ENCODE measurements at places on chromosomes 1 and 21.

DNA sequence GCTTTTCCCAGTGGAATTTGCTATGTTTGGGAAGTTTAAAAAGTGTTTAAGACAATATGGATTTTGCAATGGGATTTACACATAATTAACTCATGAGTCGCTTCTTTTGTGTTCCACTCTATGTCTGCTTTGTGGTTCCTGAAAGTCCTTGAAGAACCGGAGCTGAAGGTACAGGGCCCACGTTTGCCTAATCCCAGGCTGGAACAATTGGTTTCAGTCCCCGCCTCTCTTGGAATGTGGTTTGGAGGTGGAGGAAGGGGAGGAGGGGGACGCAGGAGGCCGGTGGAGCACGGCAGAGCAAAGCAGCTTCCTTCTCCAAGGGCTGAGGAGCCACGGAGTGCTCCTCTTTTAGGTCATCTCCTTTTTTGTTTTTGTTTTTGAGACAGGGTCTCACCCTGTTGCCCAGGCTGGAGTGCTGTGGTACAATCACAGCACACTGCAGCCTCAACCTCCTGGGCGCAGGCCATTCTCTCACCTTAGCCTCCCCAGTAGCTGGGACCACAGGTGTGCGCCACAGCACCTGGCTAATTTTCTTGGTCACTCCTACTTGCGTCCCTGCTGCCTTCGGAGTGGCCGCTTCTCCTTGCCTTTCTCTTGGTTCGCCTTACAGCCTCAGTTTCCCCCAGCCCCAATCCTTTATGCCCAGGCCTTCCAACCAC lies 129.5 kb upstream of the ERRFI1 start:
- DNase-seq: no peak

DNA sequence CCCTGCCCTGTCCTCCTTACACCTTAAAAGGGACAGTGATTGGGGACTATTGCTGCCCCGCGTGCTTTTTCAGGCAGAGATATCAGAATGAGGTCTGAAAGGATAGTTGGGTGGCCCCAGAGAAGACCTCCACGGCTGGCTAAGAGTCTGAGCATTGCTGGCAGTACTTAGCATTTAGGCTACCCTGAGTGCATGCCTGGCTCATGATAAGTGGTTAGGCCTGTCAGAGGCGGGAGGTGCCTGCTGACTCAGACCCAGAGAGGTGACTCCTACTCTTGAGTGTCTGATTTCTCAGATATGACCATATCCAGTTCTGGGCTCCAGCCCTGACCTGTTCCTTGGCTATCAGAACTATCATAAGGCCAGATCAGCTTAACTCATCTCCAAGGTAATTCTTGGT lies 213.7 kb downstream of the PBX1 start:
- peak; percentile 57 for DNase-seq

DNA sequence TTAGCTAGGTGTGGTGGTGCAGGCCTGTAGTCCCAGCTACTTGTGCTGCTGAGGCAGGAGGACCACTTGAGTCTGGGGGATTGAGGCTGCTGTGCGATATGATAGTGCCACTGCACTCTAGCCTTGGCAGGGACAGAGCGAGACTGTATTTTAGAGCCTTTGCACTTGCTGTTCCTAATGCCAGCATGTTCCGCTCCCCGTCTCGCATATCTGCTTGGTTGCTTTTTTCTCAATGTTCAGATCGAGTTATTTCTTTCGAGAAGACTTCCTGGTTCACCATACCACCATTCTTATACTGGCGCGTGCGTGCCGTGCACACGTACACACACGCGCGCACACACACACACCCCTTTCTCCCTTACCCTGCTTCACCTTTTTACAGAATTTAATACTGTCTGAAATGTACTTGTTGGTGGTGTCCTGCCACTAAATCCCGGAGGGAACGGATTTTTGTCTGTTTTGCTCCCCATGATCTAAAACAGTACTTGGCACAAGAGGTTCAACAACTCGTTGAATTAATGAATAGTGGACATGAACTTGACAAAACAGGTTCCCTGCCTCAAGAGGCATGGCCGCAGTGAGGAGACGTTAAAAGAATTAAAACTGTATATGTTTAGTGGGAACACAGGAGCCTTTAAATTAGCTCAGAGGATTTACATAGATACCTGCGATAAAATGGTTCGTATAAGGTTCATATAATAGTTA lies 1.1 kb upstream of the RPRD2 start:
- peak; percentile 10 for DNase-seq

DNA sequence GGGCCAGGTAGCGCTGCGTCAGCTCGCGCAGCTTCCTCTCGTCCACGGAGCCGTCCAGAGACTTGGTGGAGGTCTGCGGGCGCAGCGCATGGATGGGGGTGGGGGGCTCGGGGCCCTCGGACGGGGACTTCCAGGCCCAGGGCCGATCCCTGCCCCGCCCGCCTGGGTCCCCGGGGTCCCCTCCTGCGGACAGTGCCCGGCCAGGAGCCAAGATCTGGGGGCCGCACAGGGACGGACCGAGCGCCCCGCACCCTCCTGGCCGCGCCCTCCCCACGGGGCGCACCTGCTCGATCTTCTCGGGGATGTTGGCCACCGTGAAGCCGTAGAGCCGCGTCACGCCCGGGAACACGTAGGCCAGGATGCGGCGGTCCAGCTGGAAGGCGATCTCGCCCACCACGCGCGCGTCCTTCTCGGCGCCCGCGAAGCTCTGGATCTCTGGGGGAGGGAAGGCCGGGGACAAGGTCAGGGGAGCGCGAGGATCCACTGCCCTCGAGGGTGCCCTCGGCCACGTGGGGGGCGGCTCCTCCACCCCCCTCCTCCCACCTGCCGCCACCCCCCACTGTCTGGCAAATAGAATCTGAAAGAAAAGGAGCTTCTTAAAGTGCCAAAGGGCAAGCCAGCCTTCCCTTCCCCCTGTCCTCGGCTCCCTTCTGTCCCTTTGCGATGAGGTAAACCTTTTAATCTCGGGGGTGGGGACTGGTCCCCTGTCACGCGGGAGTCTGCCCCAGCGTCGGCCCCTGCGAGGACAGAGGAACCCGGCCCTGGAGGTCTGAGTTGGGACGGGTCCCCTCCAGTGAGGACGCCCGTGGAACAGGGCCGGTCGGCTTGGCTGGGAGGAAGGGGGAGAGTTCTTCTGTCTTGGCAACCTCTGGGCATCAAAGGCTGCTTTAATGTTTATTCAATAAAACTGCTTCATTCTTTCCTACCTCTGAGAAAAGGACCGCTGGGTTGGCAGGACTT lies 6.5 kb upstream of the FTCD start:
- no peak for DNase-seq

- DNase-seq: no peak
Measured at GRCh38 chr1:83671586-83671985, 327.3 kb downstream of the TTLL7 start.

GRCh38 chr1:231236208-231236591 lies 4.8 kb upstream of the GNPAT start:
- no peak for DNase-seq

DNA sequence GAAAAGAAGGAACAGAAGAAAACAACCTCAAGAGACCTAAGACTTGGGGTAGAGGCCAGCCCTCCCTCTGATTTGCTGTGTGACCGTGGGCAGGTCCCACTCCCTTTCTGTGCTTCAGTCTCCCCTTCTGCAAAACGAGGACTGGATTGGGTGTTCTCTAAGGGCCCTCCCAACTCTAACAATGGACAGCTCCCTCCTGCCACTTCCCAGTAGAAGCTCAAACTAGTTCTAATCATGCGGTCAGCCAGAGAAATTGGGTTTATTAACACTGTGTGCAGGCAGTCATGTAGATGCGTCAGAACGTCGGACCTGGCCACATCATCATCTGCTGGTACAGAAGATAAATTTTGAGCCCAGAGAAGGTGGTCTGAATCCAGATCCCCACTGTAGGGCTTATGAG lies 1.6 kb upstream of the PADI4 start:
- DNase-seq: no peak

DNA sequence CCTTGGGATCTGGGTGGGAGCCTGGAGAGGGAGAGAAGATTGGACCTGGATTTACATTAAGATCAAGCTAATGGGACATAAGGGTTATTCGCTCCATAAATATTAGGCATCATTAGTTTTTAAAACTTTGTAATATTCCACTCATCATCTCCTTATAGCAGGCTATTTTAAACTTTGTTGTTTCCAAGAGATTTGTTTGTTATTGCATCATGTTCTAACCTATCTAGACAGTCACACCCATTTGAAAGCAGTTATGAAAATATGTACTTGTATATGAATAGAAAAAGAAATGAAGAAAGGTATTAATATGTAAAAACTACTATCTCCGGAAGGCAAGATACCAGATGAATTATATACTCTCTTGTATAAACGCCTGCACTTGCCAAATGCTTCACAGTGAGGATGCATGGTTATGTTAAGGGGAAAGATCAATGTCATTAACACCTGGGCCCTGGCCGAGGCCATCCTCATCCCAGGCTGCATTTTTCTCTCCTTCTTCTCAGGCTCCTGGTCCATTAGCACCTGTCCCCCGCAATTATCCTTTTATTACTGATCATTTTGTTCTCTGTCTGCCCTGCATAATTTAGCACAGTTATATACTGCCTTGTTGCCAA lies 468.2 kb downstream of the MATN1 start:
- no peak for DNase-seq

DNA sequence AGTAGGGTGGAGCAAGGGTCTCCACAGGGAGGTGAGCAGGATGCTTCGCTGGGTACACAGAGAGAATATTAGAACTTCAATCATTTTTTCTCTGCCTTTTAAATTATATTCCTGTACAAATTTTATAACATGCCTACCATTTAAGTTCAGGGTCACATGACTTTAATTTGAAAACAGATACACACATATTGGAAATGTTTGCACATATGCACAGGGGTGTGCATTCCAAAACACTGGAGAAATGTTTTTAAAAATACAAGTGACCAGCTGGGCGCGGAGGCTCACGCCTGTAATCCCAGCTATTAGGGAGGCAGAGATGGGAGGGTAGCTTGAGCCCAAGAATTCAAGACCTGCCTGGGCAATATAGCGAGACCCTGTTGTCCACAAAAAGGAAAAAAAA lies 39.7 kb downstream of the NIPAL3 start:
- DNase-seq: no peak

DNA sequence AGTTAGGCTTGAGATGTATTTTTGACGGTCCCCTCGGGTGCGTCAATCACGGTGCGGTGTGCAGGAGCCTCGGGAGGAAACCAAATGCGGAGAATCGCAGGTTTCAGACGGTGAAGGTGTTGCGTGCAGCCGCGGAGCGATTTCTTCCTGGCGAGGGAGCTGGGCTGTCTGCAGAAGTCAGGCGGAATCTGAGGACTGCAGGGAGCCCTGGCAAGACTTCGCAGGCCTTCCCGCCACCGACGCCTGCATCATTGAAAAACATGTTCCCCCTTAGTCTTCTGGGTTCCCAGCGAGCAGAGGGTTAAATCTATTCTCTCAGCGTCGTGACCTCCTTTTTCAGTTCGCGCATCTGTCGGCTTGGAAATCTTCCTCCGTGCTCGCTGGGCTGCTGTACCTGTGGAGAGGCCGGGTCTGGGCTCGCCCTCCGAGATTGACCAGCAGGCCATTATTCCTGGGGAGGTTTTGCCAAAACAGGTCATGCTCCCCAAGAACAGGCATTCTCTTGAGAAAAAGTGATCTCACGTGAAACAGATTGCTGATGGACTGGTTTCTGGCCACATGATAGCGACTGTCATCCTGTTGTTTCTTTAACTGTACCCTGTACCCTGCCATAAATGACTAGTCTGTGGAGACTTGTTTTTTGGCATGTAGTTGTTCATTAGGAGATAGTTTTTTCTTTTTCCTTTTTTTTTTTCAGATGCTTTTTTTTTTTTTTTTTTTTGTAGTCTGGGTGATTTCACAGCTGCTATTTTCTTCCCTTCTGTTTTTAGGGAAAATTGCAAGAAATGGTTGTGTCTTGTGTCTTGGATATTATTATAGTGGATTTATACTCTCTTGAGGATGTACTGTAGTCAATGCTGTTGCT lies 894 bp downstream of the EPB41 start:
- no peak for DNase-seq

DNA sequence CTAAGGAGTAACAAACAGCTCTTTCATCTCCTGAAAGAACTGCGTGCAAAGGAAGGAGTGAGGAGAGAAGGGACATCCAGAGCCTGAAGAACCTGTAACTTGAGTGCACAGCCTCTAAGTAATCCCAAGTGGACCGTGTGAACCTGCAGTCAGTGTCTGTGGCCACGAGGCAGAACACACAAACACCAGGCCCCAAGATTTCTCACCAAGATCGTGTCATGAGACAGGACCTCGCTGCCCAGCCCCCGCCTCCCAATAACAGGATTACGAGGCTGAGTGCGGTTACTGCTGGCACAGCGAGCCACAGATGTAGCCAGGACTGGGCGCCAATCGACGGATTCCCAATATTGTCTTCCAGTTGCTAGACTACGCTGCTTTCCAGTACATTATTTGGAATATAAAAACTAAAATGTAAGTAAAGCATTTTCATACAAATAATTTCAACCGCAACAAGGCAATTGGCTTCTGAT lies 101.3 kb upstream of the SLC25A33 start:
- peak; percentile 34 for DNase-seq

GRCh38 chr21:45415943-45416611 lies 11.1 kb downstream of the COL18A1 start:
- no peak for DNase-seq

Data from mucosa of gallbladder (tissue), 1 donor.